Tibial nerve (tissue), 4 donors: ENCODE measurements at places on chromosomes 3 and 15.

- DNase-seq = no peak
These were observed 826 bp downstream of the CCDC66 start for GRCh38 chr3:56557831-56558170.

DNA sequence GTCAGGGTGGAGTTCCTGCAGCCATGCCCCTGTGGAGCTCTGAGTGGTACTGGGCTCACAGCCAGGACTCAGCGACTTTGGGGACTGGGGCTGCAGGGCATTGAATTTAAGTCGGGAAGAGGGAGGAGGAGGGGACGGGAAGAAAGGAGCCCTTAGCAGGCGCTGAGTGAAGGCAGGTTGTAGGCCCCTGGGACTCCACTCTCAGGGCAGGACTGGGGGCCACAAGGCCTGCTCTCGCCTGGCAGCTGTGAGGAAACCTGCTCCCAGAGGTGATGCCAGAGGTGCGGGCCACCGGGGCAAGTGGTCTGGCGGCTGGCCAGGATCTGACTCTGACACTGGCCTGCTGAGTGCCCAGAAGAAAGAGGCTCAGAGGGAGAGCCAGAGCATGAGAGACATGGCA, 73.5 kb downstream of the EPHB3 start:
- DNase-seq = no peak

- DNase-seq = no peak
These were observed 43.8 kb downstream of the CCR3 start for GRCh38 chr3:46285931-46286619.

DNA sequence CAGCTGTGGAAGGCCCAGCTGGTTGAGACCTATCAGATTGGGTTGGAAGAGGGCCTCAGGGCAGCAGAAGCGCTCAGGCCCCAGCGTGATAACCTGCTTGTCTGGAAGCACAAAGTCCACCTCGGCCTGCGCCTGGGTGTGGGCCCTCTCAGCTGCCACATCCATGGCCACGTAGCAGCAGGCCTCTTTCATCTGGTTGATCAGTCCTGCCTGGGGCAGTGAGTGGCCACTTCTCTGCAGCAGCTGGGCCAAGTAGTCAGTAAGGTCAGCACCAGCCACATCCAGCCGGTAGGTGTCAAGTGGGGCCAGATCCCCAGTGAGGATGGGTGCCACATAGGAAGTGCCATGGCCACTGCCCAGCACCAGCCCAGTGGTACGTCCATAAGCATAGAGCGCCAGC, 3.9 kb upstream of the CAMKV start:
- no peak for DNase-seq

DNA sequence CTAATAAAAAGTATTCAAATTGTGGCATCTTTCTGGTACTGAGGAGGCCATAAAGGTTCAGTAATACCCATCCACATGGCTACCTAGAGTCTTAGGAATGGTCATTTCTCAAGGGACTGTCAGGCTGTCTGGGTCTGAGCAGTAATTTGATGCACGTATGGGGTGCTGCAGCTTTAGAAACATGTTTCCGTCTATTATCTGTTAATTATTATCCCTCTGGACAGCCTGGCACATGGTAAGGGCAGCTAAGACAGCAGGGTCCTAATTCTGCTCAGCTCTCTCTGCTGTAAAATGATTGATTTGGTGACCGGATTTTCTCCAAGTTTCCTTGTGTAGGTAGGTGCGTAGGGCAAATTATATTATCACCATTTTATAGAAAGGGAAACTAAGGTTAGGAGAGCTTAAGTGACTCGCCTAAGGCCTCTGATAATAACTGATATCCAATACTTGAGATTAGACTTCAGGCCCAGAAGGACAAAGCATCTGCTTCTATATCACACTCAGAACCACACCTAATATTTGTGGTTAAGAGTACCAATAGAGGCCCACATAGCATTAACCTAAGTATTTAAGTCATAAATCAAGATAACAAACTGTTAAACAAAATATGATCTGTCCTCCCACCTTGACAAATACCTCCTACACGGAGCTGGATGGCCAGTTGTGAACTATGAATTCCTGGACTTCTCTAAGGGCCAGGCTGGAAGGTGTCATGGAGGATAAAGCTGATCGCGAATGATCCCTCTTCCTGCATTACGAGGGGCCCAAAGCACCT, 2.9 kb upstream of the RAP2B start:
- no peak for DNase-seq

DNA sequence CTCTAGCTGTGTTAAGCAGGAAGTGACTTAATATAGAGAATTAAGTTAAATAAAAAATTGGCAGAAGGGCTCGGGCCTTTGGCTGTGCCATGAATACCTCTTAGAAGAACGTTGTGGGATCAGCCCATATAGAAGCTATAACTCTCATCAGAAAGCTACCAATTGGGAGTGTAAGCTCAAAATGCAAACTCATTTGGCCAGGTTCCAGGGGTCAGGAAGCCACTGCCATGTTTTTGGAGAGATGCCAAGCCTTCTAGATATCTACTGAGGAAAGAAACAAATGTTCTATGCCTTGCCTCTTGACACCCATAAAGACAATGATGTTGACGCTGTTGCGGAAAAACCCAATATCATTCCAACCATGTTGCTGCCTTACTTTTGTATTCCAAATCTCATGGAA, 475.2 kb upstream of the TGFBR2 start:
- no peak for DNase-seq

GRCh38 chr15:65184305-65184867, 756 bp downstream of the CLPX start:
- peak; percentile 49 for DNase-seq

- no peak for DNase-seq
These were observed 277 bp upstream of the DALRD3 start for GRCh38 chr3:49018707-49019006.

GRCh38 chr3:36957862-36958686, 13.2 kb upstream of the TRANK1 start:
- no peak for DNase-seq

DNA sequence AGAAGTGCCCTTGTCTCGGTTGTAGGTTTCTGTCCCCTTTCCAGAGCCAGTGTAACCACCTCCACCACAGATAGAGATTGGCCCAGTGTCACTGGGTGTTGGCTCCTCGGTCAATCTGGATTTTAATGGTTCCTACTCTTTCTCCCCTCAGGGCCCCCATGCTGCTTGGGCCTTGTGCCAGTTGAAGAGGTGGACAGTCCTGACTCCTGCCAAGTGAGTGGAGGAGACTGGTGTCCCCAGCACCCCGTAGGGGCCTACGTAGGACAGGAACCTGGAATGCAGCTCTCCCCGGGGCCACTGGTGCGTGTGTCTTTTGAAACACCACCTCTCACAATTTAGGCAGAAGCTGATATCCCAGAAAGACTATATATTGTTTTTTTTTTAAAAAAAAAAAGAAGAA, 75.2 kb downstream of the BOC start:
- no peak for DNase-seq

DNA sequence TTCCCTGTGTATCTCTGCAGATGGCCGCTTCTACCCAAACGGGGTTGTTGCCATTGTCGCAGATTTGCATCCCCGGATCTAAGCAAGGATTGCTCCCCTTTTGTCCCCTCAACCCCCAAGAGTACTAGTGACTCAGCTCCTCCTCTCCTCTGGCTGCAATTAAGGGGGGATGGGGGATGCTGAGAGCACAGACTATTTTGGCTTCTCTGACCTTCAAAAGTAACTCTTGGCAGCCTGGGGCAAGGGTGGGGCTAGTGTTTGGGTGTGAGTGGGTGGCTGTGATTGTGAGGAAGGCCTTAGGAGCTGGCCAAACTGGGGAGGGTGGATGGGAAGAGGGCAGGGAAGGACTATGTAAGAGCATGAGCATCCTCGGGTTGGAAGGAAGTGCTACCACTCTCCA, 1.2 kb upstream of the MAP1A start:
- DNase-seq = no peak

- no peak for DNase-seq
These were observed 33.0 kb downstream of the SRP14 start for GRCh38 chr15:40006003-40006402.

DNA sequence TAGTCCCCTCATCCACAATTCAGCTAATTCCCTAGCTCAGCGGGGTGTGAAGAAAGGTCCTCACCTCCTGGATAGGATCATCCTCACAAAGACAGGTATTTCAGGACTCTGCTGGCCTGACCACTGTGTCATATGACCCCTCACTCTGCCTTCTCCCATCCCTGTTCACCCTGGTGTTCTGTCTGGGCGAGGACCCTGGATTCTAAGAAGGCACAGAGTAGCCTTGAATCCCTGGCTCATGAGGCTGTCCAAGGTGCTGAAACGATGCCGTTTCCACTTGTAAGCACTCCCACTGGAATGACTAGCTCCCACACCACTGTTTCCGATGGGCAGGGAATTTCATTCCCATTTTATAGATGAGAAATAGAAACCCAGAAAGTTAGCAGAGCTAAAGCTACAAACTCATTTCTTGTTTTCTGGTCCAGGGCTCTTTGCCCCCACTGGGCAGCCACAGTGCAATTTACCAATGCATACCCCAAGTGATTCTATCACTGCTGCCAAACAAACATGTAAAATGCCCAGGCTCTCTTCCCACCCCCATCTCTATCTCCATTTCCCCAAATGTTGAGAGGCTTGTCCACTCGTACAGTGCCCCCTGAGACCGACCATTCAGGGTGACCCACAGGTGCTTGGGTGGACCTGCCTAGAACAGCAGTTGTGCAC, 83.2 kb downstream of the RAB11A start:
- DNase-seq = no peak

GRCh38 chr3:158103081-158103886, 2.9 kb downstream of the SHOX2 start:
- peak; percentile 67 for DNase-seq
